CD4-positive, CD25-positive, alpha-beta regulatory T cell (primary cell): ENCODE measurements at places on chromosomes 3 and 15.

GRCh38 chr3:182567700-182568099 lies 225.6 kb upstream of the ATP11B start:
- H3K27me3 ChIP-seq: no peaks in the 10 kb centered on the region
- H3K4me3 ChIP-seq: no peak overlapping the region
- DNase-seq: no peak

DNA sequence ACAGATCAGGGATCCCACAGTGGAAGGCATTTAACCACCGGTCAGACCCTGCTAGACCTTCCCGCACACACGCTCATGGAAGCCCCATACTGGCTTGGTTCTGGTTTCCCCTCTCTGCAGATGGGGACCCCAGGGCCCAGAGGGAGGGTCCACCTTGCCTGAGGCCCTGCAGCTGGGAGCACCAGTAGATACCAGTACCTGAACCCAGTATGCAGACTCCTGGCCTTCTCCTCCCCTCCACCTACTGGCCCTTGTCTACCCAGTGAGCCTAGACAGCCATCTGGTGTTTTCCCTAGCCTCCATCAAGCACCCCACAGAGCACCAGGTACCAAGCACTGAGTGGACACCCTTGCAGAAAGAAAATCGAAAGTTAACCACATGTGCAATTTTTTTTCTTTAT lies 65.1 kb downstream of the MEGF11 start:
- H3K27me3 ChIP-seq: peaks cover 2% of the 10 kb centered on the region
- H3K4me1 ChIP-seq: no peaks in the 10 kb centered on the region
- no peak for DNase-seq
- H3K36me3 ChIP-seq: no peaks in the 10 kb centered on the region

- DNase-seq: no peak
- no peak overlapping the region for H3K27ac ChIP-seq
- H3K27me3 ChIP-seq: no peaks in the 10 kb centered on the region
- H3K36me3 ChIP-seq: no peaks in the 10 kb centered on the region
- no peaks in the 10 kb centered on the region for H3K4me1 ChIP-seq
Observed at GRCh38 chr3:64995857-64996551, 308.2 kb upstream of the ADAMTS9 start.

- no peak overlapping the region for H3K4me3 ChIP-seq
- no peak overlapping the region for H3K27ac ChIP-seq
- no peaks in the 10 kb centered on the region for H3K4me1 ChIP-seq
- no peaks in the 10 kb centered on the region for H3K36me3 ChIP-seq
Observed at GRCh38 chr15:68512052-68512451, 66.7 kb upstream of the CORO2B start.

DNA sequence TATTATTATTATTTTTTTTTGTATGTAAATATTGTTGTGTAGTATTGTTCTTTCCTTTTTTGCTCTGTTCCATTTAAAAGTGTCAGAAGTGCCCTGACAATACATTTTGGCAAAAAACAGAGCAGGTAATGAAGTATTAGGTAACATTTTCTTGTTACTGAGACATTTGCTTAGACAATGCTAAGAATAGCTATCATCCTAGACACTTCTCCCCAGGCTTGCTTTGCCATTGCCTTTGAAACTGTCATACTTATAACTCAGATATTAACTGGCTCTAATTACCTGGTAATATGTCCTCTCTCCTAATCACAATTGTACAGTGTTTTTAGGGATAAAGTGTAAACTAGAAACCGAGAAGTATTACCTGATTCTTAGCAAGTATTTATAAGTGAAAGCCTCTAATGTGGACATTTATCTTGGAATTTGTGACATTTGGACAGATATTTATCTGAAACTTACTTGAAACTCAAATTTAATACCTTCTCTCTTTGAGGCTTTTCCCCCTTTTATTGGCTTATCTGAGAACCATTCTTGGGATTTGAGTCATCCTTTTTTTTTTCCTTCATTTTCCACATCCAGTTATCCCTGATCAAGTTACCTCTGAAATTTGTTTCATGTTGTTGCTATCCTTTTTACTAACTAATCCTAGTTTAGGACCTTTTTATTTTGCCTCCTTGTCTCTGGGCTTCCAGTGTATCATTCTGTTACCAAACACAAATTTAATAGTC lies 13.1 kb downstream of the ARIH1 start:
- H3K4me1 ChIP-seq: peaks cover 52% of the 10 kb centered on the region
- peaks cover 15% of the 10 kb centered on the region for H3K36me3 ChIP-seq
- no peak for DNase-seq
- no peak overlapping the region for H3K27ac ChIP-seq
- H3K4me3 ChIP-seq: peak overlapping the region; percentile 0

DNA sequence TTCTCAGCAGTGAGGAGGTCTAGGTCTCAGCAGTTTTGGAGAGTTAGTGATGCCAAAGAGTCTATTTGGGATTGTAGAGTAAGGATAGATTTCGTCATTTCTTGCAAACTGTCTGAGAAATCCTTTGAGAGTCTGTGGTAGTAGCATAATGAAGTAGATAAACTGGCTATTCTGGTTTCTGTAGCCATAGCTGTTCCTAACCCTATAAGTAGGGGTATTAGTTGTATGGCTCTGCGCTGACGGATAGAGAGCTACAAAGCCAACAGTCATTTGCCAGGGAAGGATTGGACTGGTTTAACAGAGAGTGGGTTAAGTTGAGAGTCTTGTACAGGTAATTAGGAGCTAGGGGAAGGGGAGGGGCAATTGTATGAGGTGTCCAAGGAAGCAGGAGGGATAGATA lies 50.6 kb downstream of the KLHDC8B start:
- no peak overlapping the region for H3K4me3 ChIP-seq
- H3K27me3 ChIP-seq: no peaks in the 10 kb centered on the region
